ENCODE measurements at places on chromosomes 4 and X. TPM values are rescaled to one million over a fixed set of nuclear protein-coding genes. Genes with fewer than 3 reads are reported as not detected.

Gene TMPRSS11B
- not detected for total RNA-seq

Gene BDH2
- 8.8 TPM for total RNA-seq

Gene PNCK
- total RNA-seq = not detected

Gene PRDM8
- total RNA-seq = 30.1 TPM

DNA sequence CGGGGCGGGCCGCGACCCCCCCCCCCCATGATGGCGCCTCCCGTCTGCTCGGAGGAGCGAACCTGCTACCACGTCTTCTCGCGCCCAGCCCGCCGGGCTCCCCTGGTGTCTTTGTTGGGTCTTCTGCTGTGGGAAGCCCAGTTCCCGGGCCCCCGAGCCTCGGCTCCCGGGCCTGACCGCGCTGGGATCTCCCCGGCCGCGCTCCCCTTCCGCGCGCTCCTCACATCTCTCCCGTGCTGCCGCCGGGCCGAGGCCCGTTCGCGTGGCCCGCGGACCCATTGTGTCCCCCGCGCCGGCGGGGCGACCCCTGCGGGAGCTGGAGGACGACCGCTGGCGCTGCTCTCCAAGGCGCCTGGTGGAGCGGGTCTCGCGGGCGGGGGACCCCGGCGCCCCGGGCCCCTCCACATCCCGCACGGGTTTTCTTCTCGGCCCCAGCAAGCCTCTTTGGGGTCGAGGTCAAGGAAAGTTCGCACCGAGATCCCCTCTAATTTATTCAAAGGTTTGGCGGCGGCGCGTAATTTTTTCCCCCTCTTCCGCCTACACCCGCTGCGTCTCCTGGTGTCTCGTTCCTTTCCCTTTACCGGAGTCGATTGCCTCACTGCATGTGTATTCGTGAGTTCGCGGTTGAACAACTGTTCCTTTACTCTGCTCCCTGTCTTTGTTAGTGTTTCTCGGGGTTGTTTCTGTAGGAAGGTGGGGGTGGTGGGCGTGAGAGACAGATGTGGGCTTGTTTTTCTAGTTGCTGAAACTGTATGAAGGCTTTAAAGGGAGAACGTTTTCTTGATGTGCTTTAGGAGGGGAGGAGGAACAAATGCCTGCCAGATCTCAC lies 770 bp downstream of the SMAD1 start:
- H3K36me3 ChIP-seq = no peaks in the 10 kb centered on the region
- DNase-seq = peak; percentile 37
- peaks cover 77% of the 10 kb centered on the region for H3K27me3 ChIP-seq
- peak overlapping the region; percentile 43 for H3K4me3 ChIP-seq
- no peak overlapping the region for H3K27ac ChIP-seq
- peaks cover 18% of the 10 kb centered on the region for H3K4me1 ChIP-seq

GRCh38 chr4:6929339-6929811 lies 19.7 kb downstream of the TBC1D14 start:
- H3K4me3 ChIP-seq = no peak overlapping the region
- H3K4me1 ChIP-seq = peaks cover 14% of the 10 kb centered on the region
- no peaks in the 10 kb centered on the region for H3K27me3 ChIP-seq
- H3K27ac ChIP-seq = no peak overlapping the region
- peaks cover 25% of the 10 kb centered on the region for H3K36me3 ChIP-seq
- no peak for DNase-seq

DNA sequence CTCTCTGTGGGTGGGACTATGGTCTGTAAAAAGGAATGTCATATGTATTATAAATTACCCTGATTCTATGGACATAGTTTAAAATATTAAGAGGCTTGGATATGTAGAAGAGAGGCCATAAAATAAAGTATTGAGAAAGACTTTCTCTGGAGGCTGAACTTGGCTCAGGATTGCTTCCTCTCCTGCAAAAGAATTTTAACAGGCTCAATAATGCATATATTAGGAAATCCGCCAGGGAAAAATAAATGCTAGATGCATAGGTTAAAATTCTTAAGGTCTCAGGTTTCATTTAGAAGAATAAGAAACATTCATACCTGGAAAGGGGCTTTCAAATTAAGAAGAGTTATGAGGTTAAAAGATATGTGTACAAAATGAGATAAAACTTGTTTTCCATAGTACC lies 424.3 kb downstream of the ARAP2 start:
- no peak overlapping the region for H3K4me3 ChIP-seq
- no peak for DNase-seq
- no peaks in the 10 kb centered on the region for H3K36me3 ChIP-seq

DNA sequence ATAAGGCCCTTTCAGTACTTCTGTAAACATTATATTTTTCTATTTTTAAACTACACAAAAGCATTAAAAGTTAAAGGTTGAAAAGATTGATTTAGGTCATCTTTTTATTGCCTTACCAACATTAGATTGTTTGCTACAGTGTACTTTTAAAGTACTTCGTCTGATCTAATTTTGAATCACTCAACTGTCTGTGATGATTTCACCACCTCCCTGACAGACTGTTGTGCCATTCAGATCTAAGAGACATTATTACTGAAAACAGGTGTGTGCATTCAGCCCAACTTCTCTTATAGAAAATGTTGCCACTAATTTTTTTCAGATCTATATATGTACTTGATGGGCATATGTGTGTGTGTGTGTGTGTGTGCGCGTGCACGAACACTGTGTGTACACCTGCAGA lies 39.3 kb downstream of the GASK1B start:
- no peaks in the 10 kb centered on the region for H3K36me3 ChIP-seq
- H3K27me3 ChIP-seq = no peaks in the 10 kb centered on the region
- no peak overlapping the region for H3K27ac ChIP-seq
- DNase-seq = no peak
- H3K4me1 ChIP-seq = no peaks in the 10 kb centered on the region

GRCh38 chr4:93466446-93466845 lies 362.1 kb upstream of the ATOH1 start:
- H3K36me3 ChIP-seq = no peaks in the 10 kb centered on the region
- DNase-seq = no peak
- no peaks in the 10 kb centered on the region for H3K27me3 ChIP-seq
- no peak overlapping the region for H3K4me3 ChIP-seq

GRCh38 chr4:147220833-147221232 lies 260.1 kb upstream of the EDNRA start:
- H3K36me3 ChIP-seq = no peaks in the 10 kb centered on the region
- no peak overlapping the region for H3K4me3 ChIP-seq
- DNase-seq = no peak
- H3K4me1 ChIP-seq = no peaks in the 10 kb centered on the region
- no peaks in the 10 kb centered on the region for H3K27me3 ChIP-seq

DNA sequence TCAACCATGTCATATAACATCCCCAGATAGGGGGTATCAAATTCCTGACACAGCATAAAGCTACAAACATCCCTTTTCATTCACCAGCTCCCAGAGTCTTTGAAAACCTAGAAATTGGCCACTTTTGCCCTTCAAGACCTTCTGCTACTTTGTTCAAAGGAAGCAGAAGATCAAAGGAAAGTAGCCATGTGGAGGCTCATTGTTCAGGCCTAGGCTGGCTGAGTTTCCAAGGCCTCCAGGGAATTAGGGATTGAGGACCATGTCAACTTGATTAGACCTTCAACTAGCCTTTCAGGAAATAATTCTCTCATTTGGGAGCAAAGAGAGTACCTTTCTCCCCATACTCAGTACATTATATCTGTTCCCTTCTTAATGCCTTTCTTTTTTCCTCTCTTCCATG lies 66.8 kb upstream of the ATXN3L start:
- no peak for DNase-seq
- H3K4me3 ChIP-seq = no peak overlapping the region
- no peak overlapping the region for H3K27ac ChIP-seq
- H3K4me1 ChIP-seq = peaks cover 12% of the 10 kb centered on the region
- no peaks in the 10 kb centered on the region for H3K36me3 ChIP-seq

- H3K27me3 ChIP-seq = no peaks in the 10 kb centered on the region
- no peak overlapping the region for H3K4me3 ChIP-seq
- peak overlapping the region; percentile 14 for H3K27ac ChIP-seq
- peaks cover 27% of the 10 kb centered on the region for H3K4me1 ChIP-seq
Observed at GRCh38 chrX:154719132-154719675, 31.7 kb downstream of the GAB3 start.

GRCh38 chrX:77514177-77514576 lies 67.0 kb downstream of the FGF16 start:
- peaks cover 35% of the 10 kb centered on the region for H3K36me3 ChIP-seq
- DNase-seq = no peak
- H3K4me3 ChIP-seq = no peak overlapping the region
- no peaks in the 10 kb centered on the region for H3K4me1 ChIP-seq
- H3K27me3 ChIP-seq = no peaks in the 10 kb centered on the region
- no peak overlapping the region for H3K27ac ChIP-seq

DNA sequence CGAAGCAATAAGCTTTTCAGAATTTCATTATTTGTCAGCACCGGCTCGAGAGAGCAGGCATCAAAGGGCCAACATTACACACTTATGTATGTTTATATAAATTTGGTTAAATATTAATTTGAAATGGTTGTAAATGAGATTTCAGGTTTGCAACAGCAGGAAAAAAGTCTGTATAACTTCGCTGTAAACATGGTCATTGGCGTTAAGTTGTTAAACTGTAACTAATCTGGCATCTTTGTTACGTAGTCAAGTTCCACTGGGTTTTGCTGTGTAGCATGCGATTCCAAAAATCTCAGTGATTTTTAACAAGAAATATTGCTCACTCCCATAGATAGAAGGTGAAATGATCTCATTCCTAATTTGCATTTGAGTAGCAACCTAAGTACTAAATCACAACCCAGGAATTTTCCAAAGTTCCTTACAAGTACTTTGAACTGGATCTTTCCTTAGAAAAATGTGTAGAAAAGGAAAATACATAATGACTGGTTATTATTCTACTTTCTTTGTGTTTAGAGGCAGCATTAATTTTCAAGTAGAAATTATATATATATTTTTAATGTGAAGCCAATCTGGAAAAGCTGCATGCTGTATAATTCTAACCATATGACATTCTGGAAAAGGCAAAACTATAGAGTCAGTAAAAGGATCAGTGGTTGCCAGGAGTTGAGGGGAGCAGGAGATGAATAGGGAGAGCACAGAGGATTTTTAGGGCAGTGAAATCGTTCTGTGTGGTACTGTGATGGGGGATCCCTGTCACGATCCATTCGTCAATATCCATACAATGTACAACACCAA lies 222.1 kb downstream of the CBR4 start:
- H3K27ac ChIP-seq = no peak overlapping the region
- no peak for DNase-seq
- peaks cover 3% of the 10 kb centered on the region for H3K4me1 ChIP-seq
- no peaks in the 10 kb centered on the region for H3K27me3 ChIP-seq

DNA sequence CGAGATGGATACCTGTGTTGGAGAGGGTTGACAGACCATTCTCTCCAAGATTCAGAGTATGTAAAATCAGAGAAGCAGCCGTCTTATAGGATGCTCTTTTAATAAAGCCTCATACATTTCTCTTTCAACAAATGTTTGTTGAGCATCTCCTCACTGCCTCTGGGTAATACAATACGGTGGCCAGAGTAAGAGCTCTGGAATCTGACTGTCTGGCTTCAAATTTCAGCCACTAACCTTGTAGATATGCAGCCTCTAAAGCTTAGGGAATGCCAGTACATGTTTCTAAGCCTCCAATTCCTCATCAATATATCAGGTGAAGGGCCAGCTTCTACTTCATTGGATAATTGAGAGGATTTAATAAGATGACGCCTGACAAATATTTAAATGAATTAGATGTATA lies 61.3 kb downstream of the CLNK start:
- peaks cover 4% of the 10 kb centered on the region for H3K4me1 ChIP-seq
- H3K36me3 ChIP-seq = no peaks in the 10 kb centered on the region
- no peak for DNase-seq
- no peak overlapping the region for H3K27ac ChIP-seq

- H3K4me3 ChIP-seq = no peak overlapping the region
- no peaks in the 10 kb centered on the region for H3K27me3 ChIP-seq
- H3K27ac ChIP-seq = no peak overlapping the region
Observed at GRCh38 chr4:156280686-156281085, 327.0 kb upstream of the CTSO start.

DNA sequence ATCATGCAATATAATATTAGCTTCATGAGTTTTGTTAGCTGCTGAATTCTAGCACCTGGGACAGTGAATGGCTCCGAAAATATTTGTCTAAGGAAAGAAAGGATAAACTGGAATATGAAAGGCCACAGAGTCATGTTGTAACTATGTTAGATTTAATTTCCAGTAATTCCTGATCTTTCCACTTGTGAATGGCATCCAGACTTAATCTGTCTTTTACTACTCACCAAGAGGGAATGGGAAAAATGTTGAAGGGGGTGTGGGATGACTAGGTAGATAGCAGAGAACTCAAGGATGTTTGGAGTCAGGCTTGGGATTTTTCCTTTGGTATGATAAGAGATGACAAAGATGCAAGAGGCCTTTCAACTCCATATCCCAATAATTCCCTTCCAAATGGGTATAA lies 9.4 kb downstream of the ADH6 start:
- H3K4me3 ChIP-seq = no peak overlapping the region
- no peaks in the 10 kb centered on the region for H3K27me3 ChIP-seq
- no peak for DNase-seq
- H3K36me3 ChIP-seq = no peaks in the 10 kb centered on the region
- no peaks in the 10 kb centered on the region for H3K4me1 ChIP-seq
- H3K27ac ChIP-seq = no peak overlapping the region

DNA sequence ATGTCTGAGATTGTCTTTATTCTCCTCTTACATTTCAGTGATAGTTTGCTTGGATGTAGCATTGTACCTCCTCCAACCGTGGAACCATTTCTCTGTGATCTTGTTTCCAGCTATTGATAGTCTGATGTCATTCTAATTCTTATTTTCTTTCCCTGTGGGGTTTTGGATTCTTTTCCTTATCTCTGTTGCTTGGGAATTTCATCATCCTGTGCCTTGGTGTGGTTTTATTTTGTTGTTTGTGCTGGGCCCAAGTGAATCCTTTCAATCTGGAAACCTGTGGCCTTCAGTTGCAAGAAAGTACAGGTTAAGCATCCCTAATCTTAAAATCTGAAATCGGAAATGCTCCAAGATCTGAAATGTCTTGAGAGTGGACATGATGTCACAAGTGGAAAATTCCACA lies 22.0 kb downstream of the MSX1 start:
- H3K36me3 ChIP-seq = no peaks in the 10 kb centered on the region
- peaks cover 12% of the 10 kb centered on the region for H3K27me3 ChIP-seq
- H3K4me1 ChIP-seq = no peaks in the 10 kb centered on the region
- DNase-seq = no peak

GRCh38 chr4:147799986-147800555 lies 68.2 kb downstream of the ARHGAP10 start:
- H3K27me3 ChIP-seq = no peaks in the 10 kb centered on the region
- no peak for DNase-seq
- H3K27ac ChIP-seq = no peak overlapping the region
- H3K4me1 ChIP-seq = no peaks in the 10 kb centered on the region

- H3K27ac ChIP-seq = no peak overlapping the region
- H3K36me3 ChIP-seq = no peaks in the 10 kb centered on the region
- no peaks in the 10 kb centered on the region for H3K27me3 ChIP-seq
Observed at GRCh38 chr4:20938204-20938603, 237.9 kb downstream of the PACRGL start.

- no peak for DNase-seq
- H3K27ac ChIP-seq = no peak overlapping the region
- no peaks in the 10 kb centered on the region for H3K36me3 ChIP-seq
- no peak overlapping the region for H3K4me3 ChIP-seq
- H3K27me3 ChIP-seq = no peaks in the 10 kb centered on the region
Observed at GRCh38 chrX:110081320-110081719, 78.4 kb downstream of the TMEM164 start.
